ENCODE measurements at places on chromosomes 16 and 17. TPM values are rescaled to one million over a fixed set of nuclear protein-coding genes. Genes with fewer than 3 reads are reported as not detected.

The FOXC2 gene
- 1.9 TPM for total RNA-seq

The SECTM1 gene
- total RNA-seq: 4.1 TPM

The SGCA gene
- total RNA-seq: 2.0 TPM

The GAN gene
- 12.8 TPM for total RNA-seq

The TLCD2 gene
- total RNA-seq: 4.3 TPM

The TMEM100 gene
- total RNA-seq: 3.8 TPM

The CTF1 gene
- total RNA-seq: 7.5 TPM

The HS3ST4 gene
- total RNA-seq: not detected

GRCh38 chr16:84120023-84120422 lies 3.3 kb upstream of the MBTPS1 start:
- H3K27me3 ChIP-seq: no peaks in the 10 kb centered on the region
- no peak overlapping the region for H3K27ac ChIP-seq
- DNase-seq: no peak

DNA sequence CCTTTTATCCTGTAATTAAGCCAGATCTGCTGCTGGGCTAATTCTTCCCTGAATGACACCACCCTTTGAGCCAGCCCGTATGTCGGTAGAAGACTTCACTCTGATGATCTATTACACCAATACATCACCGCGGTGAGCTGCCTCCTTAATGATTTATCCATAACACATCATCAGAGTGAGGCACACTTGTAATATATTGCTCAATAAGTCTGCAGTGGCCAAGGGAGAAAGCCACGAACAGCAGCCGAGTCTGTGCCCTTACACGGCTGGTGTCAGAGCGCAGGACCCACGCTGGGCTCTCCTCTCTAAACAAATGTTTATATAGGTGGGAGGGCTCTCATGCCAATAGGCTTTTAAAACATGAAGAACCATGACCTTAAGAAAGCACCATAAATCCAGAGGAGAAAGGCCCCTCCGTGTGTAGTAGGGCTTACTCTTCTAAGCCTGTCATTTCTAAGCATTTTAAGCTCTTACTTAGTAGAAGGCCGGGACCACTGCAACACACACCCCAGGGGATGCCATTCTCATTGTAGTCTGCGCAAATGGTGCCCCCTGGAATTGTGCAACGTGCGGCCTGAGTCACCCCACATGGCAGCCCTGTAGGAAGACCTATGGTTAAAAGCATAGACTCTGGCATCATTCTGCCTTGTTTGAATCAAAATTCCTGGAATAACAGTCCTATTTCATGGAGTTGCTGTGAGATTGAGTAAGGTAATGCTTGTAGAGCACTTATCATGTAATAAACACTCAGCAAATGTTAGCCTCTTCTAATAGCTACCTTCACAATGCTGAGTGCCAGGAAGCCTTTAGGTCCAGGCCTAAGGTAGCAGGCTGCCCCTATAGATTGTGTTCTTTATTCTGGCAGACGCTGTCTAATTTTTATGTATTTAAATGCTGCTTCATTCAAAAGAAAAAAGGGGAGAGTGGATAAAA lies 26.1 kb downstream of the MRPS23 start:
- no peaks in the 10 kb centered on the region for H3K36me3 ChIP-seq
- no peak overlapping the region for H3K4me3 ChIP-seq
- DNase-seq: no peak
- H3K4me1 ChIP-seq: peaks cover 8% of the 10 kb centered on the region

DNA sequence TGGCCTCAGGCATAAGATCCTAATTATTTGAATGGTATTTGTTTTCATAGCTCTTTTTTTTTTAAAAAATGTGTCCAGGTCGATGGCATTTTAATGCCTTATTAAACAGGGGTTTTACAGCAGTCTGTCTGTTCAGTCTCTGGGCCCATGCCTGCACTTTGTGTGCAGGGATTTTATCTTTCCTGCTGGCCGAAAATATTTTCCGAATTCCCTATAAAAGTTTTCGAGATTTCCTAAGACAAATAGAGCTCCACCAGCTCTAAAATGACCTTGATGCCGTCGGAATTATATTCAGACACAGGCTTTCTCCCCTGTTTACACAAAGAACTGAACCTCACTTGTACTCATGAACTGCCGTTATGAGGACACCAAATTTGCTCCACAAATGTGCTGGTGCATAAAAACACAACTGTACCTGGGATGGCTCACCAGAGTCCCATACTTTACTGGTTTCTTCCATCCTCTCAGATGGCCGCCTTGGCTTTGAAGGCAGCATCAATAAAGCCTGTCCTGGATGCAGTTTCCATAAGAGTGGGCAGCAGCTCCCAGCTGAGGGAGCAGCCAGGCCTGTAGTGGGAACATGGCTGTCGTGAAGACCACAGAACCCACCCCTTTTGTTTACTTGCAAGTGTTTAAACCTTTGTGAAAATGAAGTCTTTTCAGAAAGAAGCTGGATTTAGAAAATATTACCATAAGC lies 44.9 kb downstream of the TBX4 start:
- H3K27ac ChIP-seq: no peak overlapping the region
- no peak for DNase-seq
- no peaks in the 10 kb centered on the region for H3K27me3 ChIP-seq
- no peaks in the 10 kb centered on the region for H3K36me3 ChIP-seq
- no peak overlapping the region for H3K4me3 ChIP-seq

- H3K27ac ChIP-seq: no peak overlapping the region
- H3K36me3 ChIP-seq: peaks cover 10% of the 10 kb centered on the region
- H3K4me3 ChIP-seq: no peak overlapping the region
Measured at GRCh38 chr16:19678804-19679203, 39.2 kb downstream of the KNOP1 start.

DNA sequence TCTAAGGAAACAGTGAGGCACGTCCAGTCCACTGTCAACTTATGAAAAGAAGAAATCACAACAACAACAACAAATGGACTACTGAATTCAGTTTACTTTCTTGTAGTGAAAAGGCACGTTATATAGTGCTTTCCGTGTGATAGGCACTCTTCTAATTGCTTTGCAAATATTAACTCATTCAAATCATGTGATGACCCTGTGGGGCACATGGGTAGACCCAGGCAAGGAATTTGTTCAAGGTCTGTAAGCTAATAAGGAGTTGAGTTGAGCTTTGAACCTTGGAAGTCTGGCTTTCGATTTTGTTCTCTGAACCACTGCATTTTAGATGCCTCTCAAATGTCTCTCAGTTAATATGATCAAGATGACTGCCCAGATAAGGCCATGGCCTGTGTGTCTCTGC lies 295.1 kb upstream of the RBFOX1 start:
- H3K27ac ChIP-seq: no peak overlapping the region
- H3K27me3 ChIP-seq: no peaks in the 10 kb centered on the region
- DNase-seq: no peak
- no peaks in the 10 kb centered on the region for H3K36me3 ChIP-seq

GRCh38 chr17:68694791-68695485 lies 93.8 kb upstream of the FAM20A start:
- no peak for DNase-seq
- H3K4me1 ChIP-seq: no peaks in the 10 kb centered on the region
- H3K36me3 ChIP-seq: no peaks in the 10 kb centered on the region

GRCh38 chr17:51912939-51913338 lies 245.6 kb downstream of the CA10 start:
- H3K36me3 ChIP-seq: no peaks in the 10 kb centered on the region
- no peak overlapping the region for H3K27ac ChIP-seq
- no peaks in the 10 kb centered on the region for H3K27me3 ChIP-seq
- no peak for DNase-seq
- H3K4me1 ChIP-seq: no peaks in the 10 kb centered on the region

- no peaks in the 10 kb centered on the region for H3K36me3 ChIP-seq
- DNase-seq: no peak
- no peak overlapping the region for H3K4me3 ChIP-seq
Measured at GRCh38 chr16:86870380-86870779, 292.0 kb downstream of the FOXL1 start.

DNA sequence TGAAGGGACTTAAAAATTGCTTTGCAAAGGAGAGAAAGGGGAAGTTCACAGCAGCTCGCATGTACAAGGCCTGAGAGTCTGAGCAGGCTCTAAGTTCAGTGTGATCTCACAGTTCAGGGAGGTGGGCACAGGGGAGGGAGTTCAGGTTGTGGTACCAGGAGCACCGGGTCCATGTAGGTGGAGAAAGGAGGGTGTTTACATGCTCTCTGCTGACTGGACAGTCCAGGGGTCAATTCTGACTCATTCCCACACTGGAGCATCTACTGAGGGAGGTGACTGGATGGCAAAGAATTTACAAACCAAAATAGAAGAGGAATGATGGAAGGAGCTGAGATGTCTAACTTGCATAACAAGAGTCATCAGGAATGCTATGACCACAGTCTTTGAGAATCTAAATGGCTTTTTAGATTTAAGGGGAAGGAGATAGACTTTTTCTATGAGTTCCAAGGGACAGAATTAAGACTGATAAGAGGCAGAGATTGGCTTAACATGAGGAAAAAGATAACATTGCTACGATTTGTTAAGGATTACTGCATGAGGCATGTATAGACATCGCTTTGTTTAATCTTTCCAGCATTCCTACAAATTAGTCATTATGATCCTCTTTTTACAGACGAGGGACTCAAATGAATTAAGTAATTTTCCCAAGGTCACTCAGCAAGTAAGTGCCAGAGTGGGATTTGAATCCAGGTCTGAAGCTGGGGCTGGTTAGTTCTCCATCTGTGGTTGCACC lies 29.9 kb downstream of the MIS12 start:
- H3K27me3 ChIP-seq: no peaks in the 10 kb centered on the region
- H3K36me3 ChIP-seq: peaks cover 9% of the 10 kb centered on the region
- no peaks in the 10 kb centered on the region for H3K4me1 ChIP-seq

GRCh38 chr17:54754560-54754959 lies 146.1 kb upstream of the TOM1L1 start:
- no peak overlapping the region for H3K4me3 ChIP-seq
- H3K27me3 ChIP-seq: no peaks in the 10 kb centered on the region
- H3K36me3 ChIP-seq: no peaks in the 10 kb centered on the region
- no peak overlapping the region for H3K27ac ChIP-seq

- H3K4me1 ChIP-seq: no peaks in the 10 kb centered on the region
- DNase-seq: no peak
- H3K27me3 ChIP-seq: no peaks in the 10 kb centered on the region
- H3K36me3 ChIP-seq: no peaks in the 10 kb centered on the region
- no peak overlapping the region for H3K4me3 ChIP-seq
- no peak overlapping the region for H3K27ac ChIP-seq
Measured at GRCh38 chr17:32896647-32897258, 19.8 kb upstream of the MYO1D start.

DNA sequence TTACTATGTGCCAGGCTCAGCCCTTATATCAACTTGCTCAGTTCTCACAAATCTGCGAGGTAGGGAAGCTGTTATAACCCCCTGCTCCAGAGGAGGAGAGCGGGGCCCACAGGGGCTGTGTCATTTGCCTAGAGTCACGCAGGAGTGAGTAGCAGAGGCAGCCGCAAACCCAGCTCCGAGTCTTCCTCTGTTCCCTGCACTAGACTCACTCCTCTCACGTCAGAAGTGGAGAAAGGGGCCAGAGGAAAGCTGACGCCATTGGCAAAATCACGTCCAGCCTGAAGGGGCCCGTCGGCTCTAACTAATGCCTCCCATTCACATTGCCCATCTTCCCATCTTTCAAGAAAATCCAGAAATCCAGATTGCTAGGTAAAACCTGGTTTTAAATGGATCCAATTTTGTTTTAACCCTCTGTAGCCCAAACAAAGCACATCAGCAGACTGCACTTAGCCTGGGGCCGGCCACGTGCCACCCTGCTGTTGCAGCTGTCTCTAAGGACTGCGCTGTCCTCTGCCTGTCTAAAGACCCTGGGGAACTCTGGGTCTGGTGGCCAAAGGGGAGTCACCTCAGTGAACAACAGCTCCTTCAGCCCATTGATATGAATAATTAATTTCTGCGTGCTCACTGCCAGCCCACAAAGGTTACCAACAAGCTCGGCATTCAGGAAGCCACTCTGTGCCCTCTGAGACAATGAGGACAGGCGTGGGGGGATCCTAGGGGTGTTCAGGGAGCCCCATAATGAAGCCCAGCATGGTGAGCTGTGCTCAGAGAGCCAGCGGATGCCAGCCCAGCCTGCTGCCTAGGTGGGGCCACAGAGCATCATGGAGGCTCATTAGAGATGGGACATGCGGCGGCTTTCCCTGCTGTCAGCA lies 36.7 kb upstream of the ABR start:
- DNase-seq: no peak
- H3K4me3 ChIP-seq: no peak overlapping the region
- no peaks in the 10 kb centered on the region for H3K27me3 ChIP-seq

GRCh38 chr17:66506641-66507040 lies 204.2 kb downstream of the PRKCA start:
- H3K4me1 ChIP-seq: peaks cover 38% of the 10 kb centered on the region
- H3K4me3 ChIP-seq: no peak overlapping the region
- no peak overlapping the region for H3K27ac ChIP-seq
- DNase-seq: no peak

- no peak for DNase-seq
- H3K36me3 ChIP-seq: peaks cover 52% of the 10 kb centered on the region
- no peaks in the 10 kb centered on the region for H3K27me3 ChIP-seq
- H3K4me3 ChIP-seq: no peak overlapping the region
- no peaks in the 10 kb centered on the region for H3K4me1 ChIP-seq
Measured at GRCh38 chr16:28110074-28110473, 46.6 kb upstream of the GSG1L start.

GRCh38 chr17:42243493-42243982 lies 32.7 kb downstream of the STAT5B start:
- H3K27ac ChIP-seq: no peak overlapping the region
- DNase-seq: no peak
- H3K4me1 ChIP-seq: peaks cover 14% of the 10 kb centered on the region

DNA sequence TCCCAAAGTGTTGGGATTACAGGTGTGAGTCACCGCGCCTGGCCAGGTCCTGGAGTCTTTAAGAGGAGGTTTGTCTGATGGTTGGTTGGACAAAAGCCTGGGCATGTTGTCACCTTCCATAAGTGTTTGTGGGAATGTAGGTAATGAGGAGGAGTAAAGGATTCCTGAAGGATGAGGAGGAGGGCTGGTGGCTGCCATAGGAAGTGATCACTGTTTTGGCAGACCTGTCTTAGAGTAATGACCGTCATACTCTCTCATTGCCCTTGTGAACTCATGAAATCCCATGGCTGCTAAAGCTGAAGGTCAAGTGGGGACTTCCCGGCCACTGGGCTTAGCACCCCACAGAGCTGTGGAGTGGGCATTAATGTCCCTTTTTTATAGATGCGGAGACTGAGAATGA lies 40.5 kb downstream of the TENT4B start:
- no peaks in the 10 kb centered on the region for H3K36me3 ChIP-seq
- no peak overlapping the region for H3K27ac ChIP-seq
- no peak overlapping the region for H3K4me3 ChIP-seq
- DNase-seq: peak; percentile 47

Measured in thyroid gland (tissue), 4 donors.